GM12864 (cell line): ENCODE measurements at places on chromosomes 11 and 22.

GRCh38 chr22:28607795-28608194 is 71.8 kb downstream of the TTC28 start:
- DNase-seq, result no peak

- no peak for DNase-seq
Measured at GRCh38 chr11:47325271-47326041, 27.0 kb downstream of the MYBPC3 start.

- no peak for DNase-seq
Measured at GRCh38 chr11:86408845-86409244, 34.2 kb downstream of the CCDC81 start.

- DNase-seq, result no peak
Measured at GRCh38 chr11:34380696-34381095, 22.9 kb upstream of the ABTB2 start.

GRCh38 chr11:47258317-47258902 is 614 bp downstream of the NR1H3 start:
- DNase-seq, result no peak

- no peak for DNase-seq
Measured at GRCh38 chr11:69499186-69499917, 17.9 kb downstream of the LINC01488 start.

DNA sequence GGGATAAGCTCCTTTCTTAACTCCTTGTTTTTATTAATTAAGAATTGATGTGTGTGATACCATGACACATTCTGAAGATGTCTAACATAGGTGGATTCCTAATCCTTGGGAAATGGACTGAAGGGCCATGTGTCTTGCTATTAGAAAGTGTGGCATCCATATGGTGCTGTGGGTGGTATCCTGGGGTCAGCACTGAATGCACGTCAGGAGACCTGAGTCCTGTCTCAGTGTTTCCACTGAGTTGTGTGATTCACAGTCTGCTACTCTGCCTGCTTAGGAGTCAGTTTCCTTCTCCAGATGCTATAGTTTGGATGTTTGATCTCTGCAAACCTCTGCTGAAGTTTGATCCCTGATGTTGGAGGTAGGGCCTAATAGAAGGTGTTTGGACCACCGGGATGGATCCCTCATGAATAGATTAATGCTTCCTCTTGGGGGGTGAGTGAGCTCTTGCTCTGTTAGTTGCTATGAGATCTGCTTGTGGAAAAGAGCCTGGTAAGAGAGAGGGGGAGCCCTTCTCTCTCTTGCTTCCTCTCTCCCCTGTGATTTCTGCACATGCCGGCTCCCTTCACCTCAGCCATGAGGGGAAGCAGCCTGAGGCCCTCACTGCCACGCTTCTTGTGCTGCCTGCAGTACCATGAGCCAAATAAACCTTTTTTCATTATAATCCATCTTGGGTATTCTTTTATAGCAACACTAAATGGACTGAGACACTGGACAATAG is 666.5 kb downstream of the NTM start:
- DNase-seq, result no peak

GRCh38 chr11:44978274-44978960 is 27.7 kb upstream of the TP53I11 start:
- no peak for DNase-seq

DNA sequence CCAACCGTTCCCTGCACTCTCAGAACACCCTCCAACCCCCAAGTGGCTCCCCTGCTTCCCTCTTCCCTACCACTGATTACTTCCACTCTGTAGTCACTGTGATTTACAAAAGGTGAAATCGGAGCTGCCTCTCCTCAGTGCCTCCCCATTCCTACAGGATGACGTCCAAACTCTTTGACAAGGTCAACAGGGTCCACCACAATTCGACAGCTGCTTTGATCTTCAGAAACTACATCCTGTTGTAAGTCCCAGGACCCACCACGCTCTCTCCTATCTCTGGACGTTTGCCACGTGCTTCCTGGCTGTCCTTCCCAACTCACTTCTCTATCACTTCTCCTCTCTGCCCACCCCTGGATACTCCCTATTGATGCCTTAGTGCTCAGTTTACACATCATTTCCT is 85.0 kb upstream of the EIF3D start:
- no peak for DNase-seq

GRCh38 chr11:29002816-29003215 is 894.6 kb downstream of the METTL15 start:
- DNase-seq, result no peak

DNA sequence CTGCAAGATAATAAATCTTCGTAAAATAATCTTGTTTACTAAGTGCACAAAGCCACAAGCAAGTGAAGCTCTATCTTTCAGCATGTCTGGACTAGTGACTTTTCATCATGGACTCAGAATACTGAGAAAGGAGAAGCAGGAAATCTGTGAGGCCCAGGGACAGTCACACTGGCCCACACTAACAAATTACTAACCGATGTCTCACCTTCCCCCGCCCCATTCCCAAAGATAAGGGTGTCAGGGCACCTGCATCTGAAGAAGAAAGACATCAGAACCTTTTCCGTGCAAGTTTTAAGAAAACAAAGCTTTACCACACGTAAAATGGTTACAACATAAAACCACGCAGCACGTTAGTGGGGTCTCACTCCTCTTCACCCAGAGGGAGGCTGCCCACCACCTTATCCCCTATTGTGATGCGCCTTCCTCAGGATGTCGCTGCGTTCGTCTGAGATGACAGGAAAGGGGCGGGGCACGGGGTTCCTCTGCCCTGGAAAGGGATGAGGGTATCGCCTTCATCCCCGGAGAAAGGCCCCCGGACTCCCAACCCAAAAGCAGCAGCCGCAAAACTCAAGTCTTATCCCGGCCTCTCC is 616 bp downstream of the BTBD10 start:
- peak; percentile 7 for DNase-seq

GRCh38 chr11:134730561-134731212 is 318.6 kb upstream of the B3GAT1 start:
- DNase-seq, result no peak

DNA sequence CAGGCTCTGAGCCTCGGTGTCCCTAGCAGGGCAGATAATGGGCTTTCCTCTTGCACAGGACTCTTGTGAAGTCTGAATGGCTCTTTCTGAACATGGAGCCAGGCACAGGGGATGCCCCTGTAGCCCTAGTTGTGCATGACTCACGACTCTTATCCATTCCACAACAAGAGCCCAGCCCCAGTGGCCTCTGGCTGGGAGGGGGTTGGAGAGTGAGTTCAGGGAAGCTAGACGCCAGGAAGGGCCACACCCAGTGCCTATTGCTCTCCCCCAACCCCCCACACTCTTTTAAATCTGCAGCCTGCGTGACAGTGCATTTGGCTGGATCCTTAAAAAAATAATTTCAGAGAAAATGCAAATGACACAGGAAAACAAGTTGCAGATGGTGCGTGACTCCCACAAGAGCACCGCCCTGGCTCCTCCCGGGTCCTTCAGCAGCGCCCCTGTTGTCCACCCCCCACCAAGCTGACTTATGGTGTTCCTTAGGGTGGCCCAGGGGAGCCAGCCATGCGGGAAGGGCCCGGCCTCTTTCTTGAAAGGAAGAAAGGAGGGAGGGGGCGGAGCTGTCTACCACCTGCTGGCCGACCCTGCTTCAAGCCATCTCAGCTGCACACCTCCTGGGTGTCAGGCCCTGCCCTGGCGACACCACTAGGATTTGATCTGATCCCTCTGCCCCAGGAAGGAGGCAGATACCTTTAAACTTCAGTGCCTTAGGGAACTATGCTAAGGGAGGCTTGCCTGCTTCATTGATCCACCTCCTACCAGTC is 74.7 kb downstream of the MN1 start:
- no peak for DNase-seq

DNA sequence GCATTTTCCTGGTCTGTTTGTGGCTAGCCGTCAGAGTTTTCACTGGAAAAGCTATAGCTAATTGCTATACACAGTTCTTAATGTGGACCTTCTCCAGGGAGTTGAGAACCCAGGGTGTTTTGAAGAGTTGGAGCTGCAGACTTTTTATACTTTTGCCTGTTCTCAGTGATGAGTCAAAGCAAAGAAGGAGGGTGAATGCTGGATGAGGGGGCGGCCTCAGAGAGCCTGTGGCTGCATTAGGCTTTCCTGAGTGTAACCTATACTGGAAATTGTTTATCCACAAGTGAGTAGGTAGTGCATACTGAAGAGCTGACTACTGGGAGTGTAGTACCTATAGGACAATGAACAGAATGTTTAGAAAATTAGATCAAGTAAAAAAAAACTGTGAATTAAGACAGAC is 79.7 kb upstream of the HORMAD2 start:
- DNase-seq, result no peak

- no peak for DNase-seq
Measured at GRCh38 chr11:9377036-9377435, 7.4 kb upstream of the IPO7 start.

DNA sequence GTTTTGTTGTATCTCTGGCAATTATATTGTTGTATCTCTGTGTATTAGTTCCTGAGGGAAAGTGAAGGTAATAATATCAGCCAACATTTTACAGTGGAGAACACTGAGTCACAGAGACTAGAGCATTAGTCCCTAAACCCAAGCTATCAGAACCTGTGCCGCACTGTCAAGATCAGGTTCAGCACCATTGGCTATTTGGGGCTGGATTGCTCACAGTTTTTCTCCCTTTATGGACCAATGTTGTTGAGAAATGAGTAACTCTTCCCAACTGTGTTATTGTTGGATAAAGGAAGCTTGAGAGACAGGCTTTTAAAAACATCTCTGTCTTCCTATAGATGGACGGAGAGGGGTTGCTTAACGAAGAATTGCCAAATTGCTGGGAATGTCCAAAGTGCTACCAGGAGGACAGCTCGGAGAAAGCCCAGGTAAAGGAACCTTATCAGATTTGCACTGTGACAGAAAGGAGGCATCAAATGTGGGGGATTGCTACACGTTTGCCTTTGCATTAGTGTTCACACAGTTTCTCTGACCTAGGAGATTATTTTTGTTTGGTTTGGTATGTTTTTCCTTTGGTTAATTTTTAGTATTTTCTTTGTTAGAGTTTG is 18.2 kb upstream of the GRK2 start:
- DNase-seq, result no peak

- no peak for DNase-seq
Measured at GRCh38 chr11:1727861-1728260, 22.5 kb downstream of the IFITM10 start.

DNA sequence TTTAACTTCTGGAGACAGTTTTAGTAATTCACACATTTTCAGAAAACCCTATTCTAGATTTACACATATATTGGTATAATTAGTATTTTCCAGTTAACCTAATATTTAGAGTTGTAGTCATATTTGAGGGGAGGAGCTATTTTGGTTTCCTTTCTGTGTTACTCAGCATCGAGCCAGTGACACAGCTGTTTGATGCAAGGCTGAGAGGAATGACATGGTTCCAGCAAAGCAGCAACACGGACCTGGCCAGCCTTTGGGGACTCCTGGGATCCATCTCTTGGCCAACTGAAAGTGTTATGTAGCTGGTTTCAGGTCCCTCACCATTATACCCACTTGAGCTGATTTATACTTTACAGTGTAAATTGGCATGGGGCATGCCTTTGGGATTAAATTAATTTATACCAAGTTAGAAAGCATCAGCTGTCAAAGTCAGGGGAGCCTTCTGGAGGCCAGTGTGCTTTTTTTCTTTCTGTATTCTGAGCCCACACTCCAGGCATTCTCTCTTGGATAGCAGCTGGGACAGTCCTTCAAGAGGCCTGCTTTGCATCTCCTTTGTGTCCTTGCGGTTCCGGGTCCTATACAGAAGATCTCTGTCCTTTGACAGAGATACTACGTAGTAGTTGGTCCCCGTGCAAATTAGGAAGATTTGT is 91.3 kb upstream of the SLC25A18 start:
- DNase-seq, result no peak

DNA sequence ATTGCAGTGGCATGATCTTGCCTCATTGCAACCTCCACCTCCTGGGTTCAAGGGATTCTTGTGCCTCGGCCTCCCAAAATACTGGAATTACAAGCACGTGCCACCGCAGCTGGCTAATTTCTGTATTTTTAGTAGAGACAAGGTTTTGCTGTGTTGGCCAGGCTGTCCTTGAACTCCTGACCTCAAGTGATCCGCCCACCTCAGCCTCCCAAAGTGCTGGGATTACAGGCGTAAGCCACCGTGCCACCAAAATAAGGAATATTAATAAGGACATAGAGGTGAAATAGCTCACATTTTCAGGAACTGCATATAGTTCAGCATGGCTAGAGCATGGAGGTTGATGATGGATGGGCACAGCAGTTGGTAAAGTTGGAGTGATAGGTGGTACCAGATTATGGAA is 21.4 kb downstream of the ARHGEF12 start:
- DNase-seq, result no peak

- DNase-seq, result no peak
Measured at GRCh38 chr22:49398115-49398514, 429.6 kb downstream of the BRD1 start.

DNA sequence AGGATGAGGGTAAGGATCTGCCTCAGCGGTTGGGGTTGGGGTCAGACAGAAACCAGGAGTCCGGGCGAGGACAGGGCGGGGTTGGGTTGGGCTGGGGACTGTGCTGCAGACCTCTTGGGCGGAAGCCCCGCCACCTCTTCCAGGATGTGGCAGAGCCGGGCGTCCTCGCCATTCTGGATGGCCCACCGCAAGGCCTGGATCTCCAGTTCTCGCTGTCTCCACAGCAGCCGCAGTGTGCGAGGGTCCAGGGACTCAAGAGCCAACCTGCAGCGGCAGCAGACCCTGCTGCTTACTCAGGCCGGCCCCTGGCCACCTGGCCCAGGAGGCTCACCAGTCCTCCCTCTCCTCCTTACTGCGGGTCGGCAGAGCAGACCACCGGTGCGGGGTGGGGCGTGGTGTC is 2.0 kb downstream of the LMNTD2 start:
- DNase-seq, result no peak

DNA sequence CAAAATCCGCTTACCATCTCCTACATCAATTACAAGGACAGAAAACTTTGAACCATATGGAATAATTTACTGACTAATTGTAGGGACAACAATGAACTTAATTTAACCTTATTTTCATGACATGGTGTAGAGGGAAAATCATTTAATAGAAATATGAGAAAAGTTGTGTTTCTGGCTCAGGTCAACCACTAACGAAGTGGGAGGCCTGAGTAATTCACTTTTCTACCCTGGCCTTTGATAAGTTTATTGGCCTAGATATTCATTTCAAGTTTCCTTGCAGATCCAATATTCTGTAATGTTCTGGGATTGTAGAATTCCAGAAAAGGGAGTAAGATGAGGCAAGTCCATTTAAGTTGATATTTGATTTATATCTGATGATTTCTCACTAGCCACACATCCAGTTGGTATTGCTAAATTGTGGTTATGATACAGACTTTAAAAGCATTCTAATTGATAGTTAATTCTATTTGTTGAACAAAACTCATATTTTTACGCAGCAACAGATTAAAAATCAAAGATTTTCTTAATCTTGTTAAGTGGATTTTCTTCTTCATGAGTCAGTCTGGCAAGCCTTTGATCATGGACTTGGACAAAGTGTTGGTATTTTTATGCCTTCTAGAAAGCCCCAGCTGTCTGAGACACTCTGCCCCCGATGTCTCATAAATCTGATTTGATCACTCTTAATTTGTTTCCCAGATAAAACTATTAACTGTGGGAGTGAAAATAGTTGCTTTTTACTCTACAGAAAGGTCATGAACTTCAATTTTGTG is 336.5 kb downstream of the TMEM135 start:
- DNase-seq, result no peak

DNA sequence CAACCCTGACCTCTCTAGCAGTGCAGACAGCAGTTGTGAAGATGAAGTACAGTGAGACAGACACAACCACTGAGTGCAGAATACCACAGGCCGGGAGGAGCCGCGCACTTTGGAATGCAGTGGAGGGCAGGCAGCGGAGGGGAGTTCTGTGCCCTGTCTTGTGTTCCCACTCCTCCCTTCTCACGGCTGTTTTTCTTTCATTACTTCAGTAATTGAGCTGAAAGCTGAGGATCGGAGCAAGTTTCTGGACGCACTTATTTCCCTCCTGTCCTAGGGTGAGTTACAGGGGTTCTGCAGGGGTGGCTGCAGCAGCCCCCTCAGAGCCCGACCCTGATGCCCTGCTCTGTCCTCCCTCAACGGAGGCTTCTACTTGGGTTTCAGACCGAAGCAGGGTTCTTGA is 5.6 kb downstream of the CLDN5 start:
- no peak for DNase-seq
